ENCODE measurements at places on chromosomes 5 and 9.
A peak's percentile ranks its signal among the peaks of the same experiment; 100 is the strongest.

DNA sequence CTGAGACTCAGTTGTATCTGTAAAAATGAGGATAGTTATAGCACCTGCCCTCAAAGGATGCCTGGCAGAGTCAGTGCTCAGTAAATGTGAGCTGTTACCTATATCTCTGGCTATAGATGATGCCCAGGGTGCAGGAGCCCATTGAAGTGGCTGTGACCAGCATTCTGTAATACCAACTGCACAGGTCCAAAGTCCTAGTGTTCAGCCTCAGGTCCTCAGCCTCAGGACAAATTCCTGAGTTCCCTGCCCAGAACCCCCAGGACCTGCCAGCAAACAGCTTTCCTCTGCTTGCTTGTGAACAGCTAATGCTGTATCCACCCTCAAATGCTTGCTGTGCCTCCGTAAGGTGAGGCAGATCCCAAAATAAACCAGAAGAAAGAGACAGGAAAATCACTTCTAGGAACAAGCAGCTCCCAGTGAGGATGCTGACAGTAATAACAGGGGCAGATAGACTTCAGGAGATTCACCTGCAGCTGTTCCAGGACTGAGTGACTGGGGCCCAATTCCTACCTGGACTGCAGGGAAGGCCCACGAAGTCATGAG lies 80.8 kb downstream of the SIL1 start:
- no peak for DNase-seq

GRCh38 chr5:54673523-54674225 lies 156.1 kb downstream of the SNX18 start:
- DNase-seq = peak; percentile 4

DNA sequence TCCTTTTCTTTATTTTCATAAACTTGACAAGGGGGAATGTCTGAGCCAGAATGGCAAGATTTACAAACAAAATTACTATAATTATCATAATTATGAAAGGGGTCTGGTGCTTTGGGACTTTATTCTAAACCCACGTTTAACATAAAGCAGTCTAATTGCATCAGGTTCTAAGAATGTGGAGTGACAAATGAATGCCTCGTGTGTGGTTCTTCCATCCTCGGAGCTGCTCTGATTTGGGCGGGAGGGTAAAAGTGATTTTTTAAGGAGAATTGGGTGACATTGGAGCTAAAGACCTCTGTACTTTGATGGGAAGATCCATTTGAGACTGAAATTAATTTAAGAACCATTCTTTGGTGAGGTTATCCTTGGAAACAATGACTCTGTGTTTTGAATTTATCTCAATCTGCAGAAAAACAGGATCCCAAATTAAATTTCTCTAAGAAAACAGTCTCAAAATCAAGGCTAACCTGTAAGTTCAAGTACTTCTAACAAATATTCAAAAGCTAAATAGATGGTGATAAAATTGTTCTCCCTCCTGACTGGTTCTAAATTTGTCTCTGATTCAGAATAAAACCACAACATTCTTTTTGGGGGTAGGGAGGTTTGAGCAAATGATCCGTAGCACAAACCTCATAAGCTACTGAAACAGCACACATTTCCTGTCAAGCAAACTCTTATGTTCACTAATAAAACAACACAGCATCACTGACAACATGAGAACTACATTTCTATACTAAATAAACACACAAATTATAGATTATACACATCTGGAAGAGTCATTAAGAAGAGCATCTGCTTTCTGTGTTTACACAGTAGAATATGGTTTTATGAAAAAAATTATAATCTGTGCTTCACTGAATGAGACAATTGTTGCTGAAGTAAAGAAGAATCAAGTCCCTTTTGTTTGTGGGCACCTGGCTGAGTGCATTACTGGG lies 85.5 kb downstream of the DCP2 start:
- no peak for DNase-seq

GRCh38 chr9:109901201-109901600 lies 121.2 kb downstream of the PALM2AKAP2 start:
- DNase-seq = no peak

DNA sequence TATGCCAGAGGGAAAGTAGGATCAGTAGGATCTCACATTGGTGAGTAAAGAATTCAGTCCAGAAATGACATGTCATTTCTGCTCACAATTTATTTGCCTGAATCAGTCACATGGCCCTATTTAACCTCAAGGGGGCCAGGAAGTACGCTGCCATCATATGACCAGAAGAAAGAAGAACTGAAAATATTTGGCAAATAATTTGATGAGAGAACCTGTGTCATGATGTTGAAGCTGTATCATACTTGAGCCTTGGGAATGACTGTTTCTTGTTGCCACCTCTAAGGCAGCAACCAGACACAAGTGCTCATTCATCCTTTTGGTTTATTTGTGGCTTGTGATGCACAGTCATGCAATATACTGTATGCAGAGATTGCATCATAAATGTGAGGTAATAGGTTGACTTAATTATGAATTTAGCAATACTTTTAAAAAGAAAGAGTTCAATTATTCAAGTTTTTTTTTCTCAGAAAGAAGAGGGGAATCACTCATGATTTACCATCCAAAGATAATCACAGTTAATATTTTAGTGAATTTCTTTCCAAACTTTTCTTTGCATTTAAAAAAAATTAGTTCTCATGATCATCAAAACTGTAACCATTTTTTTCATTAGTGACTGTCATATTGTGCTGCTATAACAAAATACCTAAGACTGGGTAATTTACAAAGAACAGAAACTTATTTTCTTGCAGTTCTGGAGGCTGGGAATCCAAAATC lies 8.2 kb upstream of the ZFYVE16 start:
- no peak for DNase-seq

Data from stimulated activated CD8-positive, alpha-beta memory T cell treated with anti-CD3 and anti-CD28 coated beads, Interleukin-4, amount 100 ng/mL, for 4 hours (primary cell).